Left cardiac atrium (tissue), 4 donors: ENCODE measurements at places on chromosomes 13 and 19. TPM values are rescaled to one million over a fixed set of nuclear protein-coding genes. Genes with fewer than 3 reads are reported as not detected.

The TEX29 gene
- total RNA-seq, result 0.41 TPM

DNA sequence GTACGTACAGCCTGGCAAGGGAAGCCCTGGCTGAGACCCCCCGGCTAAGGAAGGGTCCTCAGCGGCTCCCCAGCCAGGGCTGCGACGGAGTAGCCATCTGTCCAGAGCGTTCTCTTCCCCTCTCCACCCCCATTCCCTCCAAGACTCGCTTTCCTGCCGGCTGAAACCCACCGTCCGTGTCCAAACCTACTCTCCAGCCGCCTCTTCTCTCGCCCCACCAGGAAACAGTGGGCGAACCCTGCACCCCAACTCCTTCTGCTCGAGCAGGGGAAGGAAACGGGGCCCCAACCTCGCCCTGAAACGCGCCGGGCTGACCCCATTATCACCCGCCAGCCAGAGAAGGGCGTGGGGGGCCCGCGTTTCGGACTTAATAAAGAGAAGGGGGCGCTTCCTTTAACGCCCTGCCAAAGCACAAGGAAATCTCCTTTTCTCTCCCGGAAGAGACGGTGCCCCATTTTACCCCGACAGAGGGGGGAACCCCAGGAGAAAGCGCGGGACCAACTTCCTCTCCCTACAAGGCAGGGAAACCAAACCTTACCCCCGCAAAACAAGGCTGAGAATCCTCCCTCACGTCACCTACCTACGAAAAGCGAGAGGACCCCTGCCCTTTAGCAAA lies 2.5 kb downstream of the ZC3H4 start:
- DNase-seq, result peak; percentile 30

DNA sequence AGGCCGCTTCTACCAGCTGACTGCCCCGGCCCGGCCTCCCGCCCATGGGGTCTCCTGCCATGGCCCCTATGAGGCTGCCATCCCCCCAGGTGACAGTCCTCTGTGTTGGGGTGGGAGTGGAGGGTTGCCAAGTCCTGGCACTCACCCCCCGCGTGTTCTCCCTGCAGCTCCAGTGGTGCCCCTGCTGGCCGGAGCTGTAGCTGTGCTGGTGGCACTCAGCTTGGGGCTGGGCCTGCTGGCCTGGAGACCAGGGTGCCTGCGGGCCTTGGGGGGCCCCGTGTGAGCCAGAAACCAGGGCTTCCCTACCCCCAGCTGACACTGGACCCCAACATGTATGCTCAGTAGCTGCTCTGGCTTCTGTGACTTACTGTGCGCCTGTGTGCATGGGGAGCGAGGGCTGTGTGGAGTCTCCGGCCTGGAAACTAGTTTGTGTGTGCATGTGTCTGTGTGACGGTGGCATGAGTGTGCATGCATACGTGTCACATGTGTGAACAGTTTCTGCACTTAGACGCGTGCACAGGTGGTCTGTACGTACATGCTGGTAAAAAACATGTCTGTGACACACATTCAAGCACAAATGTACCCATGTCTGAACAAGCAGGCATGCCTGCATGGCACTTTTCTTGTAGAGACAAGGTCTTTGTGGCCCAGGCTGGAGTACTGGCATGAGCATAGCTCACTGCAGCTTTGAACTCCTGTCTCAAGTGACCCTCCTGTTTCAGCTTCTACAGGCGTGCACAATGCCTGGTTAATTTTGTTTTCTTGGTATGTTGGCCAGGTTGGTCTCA lies 4.9 kb downstream of the ACP4 start:
- DNase-seq, result no peak

- no peak for DNase-seq
Observed at GRCh38 chr19:2170987-2171348, 7.2 kb downstream of the DOT1L start.

The DAND5 gene
- 5.2 TPM for total RNA-seq

DNA sequence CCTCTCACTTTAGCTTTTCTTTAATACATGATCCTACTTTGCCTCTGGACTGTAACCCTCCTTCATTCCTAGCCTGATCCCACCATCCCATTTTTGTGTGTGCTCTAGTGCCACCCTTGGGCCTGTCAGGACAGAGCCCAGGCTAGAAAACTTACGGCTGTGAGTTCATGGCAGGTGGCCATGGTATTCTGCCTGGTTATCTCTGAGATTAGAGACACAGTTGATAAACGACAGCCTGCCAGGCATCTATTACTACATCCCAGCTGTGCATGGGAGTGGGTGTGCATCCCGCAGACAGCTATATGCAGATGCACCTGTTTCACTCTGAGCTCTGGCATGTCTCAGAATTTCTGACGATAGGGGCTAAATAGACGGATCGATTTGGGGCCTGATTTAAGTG lies 110.9 kb downstream of the HS6ST3 start:
- no peak for DNase-seq

- no peak for DNase-seq
Observed at GRCh38 chr19:56152644-56153043, 11.6 kb downstream of the ZNF444 start.

- no peak for DNase-seq
Observed at GRCh38 chr13:49444524-49445395, 686 bp downstream of the SETDB2 start.
